Caudate nucleus (tissue), 63 donors: ENCODE measurements at places on chromosomes 6 and 20.

DNA sequence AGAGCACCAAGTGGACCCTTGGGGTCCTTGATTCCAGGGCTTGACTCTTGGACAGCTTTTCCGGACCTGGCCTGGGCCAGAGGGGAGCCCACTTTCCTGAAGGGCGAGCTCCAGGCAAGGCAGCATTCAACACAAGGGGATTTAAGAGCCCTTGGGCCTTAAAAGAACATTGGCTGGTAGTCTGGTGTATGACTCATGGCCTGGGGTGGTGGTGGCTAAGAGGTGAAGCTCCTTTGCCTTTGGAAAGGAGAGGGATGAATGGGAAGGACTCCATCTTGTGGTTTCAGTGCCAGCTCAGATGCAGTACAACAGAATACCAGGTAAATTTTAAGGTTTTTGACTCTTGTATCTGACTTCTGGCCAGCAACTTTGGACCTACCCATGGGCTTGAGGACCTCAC, 760.7 kb downstream of the GRIK2 start:
- DNase-seq, result no peak

GRCh38 chr20:57243480-57244220, 22.8 kb downstream of the BMP7 start:
- DNase-seq, result no peak

- no peak for DNase-seq
These were observed 44.8 kb upstream of the ENPP1 start for GRCh38 chr6:131762984-131763383.

GRCh38 chr6:75952128-75952527, 120.3 kb downstream of the IMPG1 start:
- no peak for DNase-seq

- DNase-seq, result no peak
These were observed 118.7 kb downstream of the CEBPB start for GRCh38 chr20:50309280-50309763.

- DNase-seq, result no peak
These were observed 51.0 kb downstream of the JAG1 start for GRCh38 chr20:10622657-10623418.

DNA sequence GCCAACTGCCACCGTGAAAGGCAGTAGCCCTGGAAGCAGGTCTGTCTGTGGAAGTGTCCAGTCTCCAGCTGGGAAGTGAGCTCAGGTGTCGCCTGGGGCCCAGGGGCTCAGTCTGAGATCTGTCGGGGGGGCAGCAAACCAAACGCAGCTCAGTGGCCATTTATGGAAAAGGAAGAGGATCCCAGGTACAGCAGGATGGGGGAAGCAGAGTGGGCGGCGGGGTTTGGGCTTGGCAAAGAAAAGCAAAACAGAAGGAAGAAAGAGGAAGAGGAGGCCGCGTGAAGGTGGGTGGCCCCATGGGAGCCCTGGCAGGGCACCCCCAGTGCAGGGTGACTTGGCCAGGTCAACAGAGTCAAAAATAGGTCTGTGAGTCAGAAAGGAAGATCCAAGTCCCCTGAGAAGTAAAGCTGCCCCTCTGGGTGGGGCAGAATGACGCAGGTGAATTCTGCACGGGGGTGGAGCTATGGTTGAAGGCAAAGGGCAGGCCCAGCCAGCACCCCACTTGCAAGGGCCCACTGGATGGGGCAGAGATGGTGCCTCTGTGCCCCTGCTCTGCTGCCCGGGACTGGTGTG, 5.3 kb downstream of the PXDC1 start:
- DNase-seq, result no peak

GRCh38 chr6:6584310-6585002, 4.1 kb upstream of the LY86 start:
- no peak for DNase-seq

DNA sequence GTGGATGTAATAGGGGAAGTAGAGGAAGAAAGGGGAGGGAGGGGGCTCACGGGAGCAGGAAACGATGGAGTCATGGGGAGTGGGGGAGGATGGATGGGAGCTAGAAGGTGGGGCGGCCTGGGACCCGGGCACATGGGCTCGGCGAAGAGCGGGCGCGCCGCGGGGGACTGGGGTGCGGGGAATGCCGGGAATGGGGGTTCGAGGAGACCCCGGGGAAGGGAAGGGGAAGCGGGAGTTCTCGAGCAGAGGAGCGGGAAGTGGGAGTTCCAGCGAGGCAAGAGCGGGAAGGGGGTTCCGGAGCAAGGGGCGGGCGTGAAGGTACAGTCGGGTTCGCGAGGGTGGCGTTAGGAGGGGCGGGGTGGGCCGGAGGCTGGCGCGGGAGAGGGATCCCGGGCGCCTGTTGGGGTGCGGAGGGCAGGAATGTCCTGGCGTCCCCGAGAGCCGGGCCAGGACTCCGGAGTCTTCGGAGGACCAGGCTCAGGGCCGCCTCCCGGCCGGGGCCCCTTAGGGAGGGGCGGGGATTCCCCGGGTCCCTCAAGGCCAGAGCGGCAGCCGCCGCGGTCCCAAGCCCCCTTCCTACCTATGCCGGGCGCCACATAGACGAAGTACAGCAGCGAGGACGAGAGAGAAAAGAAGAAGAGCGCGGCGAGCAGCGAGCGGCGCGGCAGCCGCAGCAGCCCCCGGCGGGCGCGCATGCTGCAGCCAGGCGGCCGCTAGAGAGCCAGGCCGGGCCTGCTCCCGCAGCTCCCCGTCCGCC, 504 bp downstream of the B4GALT5 start:
- DNase-seq, result peak; percentile 38

GRCh38 chr6:43311666-43312065, 3.0 kb upstream of the CRIP3 start:
- no peak for DNase-seq

DNA sequence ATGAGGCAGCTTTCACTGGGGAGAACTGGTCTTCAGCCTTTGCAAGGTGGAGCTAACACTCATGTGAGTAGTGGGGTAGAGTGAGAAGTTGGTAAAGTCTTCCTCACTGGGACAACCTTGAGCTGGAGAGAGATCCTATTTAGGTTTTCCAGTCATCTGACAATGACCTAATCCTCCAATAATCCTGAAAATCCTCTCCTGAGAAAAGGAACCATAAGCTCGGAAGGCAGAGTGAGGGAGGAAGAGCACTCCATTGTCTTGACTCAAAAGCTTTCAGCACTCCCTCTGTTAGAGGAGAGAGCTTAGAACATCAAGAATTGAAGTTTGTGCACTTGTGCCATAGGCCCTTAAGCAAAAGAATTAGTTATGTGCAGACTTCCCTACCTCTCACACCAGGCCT, 77.8 kb downstream of the TRAM2 start:
- no peak for DNase-seq

- DNase-seq, result no peak
These were observed 4.3 kb downstream of the IFNGR1 start for GRCh38 chr6:137214931-137215330.

- no peak for DNase-seq
These were observed 16.5 kb downstream of the GLO1 start for GRCh38 chr6:38686270-38687042.

DNA sequence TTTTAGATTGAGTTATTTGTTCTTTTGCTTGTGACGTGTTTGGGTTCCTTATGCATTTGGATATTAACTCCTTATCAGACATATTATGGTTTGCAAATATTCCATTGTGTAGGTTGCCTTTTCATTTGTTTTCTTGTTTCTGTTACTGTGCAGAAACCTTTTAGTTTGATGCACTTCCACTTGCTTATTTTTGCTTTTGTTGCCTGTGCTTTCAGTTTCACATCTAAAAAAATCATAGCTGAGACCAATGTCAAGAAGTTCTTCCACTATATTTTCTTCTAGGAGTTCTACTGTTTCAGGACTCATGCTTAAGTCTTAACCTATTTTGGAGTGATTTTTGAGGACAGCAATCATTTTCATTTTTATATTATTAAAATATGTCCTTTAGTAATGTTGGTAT, 113.5 kb downstream of the EPM2A start:
- no peak for DNase-seq
